A549 treated with AZD2906 at 1 μM for 4 hours (cell line): ENCODE measurements at places on chromosomes 6 and 20. TPM values are rescaled to one million over a fixed set of nuclear protein-coding genes. Genes with fewer than 3 reads are reported as not detected.

The FOXQ1 gene
- 2.7 to 5.3 TPM (median 4.8 TPM) in 5 replicates for total RNA-seq

The ZNF311 gene
- total RNA-seq = 0.08 to 0.24 TPM (median 0.12 TPM) in 5 replicates

The SRSF3 gene
- 481 to 703 TPM (median 512 TPM) in 5 replicates for total RNA-seq

The METTL24 gene
- not detected in 5 replicates for total RNA-seq

The CMTR1 gene
- total RNA-seq = 14.7 to 17.2 TPM (median 16.2 TPM) in 5 replicates
